ENCODE measurements at places on chromosomes 1 and 21. TPM values are rescaled to one million over a fixed set of nuclear protein-coding genes. Genes with fewer than 3 reads are reported as not detected.
A peak's percentile ranks its signal among the peaks of the same experiment; 100 is the strongest.

- DNase-seq: no peak
These were observed 28.5 kb upstream of the AXDND1 start for GRCh38 chr1:179337288-179337687.

GRCh38 chr1:24173638-24174575, 13.2 kb downstream of the IFNLR1 start:
- no peak for DNase-seq

DNA sequence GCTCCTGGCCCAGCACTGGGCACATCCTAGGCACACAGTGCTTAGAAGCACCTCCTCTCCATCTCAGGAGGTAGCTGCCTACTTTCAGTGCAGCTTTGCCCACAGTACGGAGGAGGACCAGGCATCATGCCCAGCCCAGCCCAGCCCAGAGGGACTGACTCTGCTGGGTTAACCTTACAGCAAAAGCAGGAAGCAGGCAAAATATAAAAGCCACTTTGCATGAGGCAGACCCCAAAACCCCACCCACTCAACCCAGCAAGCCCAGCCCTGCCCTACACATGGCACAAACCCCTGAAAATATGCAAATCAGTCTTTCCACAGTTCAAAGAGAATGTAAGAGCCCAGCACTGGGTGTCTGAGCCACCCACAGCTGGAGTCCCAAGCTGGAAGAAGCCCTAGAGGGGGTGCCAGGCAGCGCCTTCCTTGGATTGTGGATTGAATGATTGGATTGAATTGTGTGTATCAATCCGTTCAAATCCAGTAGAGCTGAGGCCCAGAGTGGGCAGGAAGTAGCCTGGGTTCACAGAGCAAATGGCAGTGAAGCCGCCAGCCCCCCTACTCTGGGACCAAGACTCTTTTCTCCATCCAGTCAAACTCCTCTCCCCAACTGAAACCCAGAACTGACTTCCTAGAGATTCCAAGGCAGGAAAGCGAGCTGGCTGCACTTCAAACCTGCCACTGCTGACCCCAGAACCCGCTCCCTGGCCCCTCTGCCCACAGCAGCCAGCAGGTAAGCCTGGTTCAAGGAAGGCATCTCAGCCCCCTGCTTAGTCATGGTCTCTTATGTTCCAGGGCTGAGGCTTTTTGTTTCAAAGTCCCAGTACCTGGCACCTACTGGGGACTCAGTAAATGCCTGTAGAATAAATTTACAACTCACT, 117.7 kb downstream of the LACTBL1 start:
- DNase-seq: no peak

- peak; percentile 62 for DNase-seq
These were observed 41.3 kb upstream of the BMP8B start for GRCh38 chr1:39829791-39830533.

DNA sequence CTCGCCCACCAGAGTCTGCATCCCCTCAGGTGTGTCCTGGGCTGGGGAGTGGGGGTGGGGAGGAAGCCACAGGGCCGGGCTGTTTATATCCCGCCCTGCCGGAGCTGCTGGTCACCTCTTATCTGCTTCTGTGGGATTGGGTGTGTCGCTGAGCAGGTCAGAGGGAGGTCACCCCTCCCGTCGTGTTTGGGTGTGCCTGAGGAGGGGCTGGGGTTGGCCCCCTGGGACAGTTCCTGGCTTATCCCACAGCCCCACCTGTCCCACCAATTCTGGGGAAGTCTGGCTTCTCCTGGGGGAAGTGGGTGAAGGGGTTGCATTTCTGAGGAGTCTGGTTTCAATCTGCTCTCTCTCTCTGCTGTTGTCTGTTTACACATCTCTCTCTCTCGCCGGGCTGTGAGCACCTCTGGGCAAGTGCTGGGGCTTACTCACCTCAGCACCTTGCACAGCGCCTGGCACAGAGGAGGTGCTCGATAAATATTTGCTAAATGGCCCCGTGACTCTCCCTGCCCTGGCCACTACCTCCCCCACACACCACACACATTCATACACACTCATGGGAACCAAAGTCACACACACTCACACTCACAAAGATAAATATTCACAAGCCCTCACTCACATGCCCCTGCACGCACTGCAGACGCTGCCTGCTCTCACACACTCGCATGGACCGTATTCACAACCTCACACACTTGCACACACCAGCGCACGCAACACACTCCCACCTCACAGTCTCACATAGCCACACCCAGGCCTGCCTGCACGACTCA, 8.3 kb downstream of the ELF3 start:
- peak; percentile 51 for DNase-seq

DNA sequence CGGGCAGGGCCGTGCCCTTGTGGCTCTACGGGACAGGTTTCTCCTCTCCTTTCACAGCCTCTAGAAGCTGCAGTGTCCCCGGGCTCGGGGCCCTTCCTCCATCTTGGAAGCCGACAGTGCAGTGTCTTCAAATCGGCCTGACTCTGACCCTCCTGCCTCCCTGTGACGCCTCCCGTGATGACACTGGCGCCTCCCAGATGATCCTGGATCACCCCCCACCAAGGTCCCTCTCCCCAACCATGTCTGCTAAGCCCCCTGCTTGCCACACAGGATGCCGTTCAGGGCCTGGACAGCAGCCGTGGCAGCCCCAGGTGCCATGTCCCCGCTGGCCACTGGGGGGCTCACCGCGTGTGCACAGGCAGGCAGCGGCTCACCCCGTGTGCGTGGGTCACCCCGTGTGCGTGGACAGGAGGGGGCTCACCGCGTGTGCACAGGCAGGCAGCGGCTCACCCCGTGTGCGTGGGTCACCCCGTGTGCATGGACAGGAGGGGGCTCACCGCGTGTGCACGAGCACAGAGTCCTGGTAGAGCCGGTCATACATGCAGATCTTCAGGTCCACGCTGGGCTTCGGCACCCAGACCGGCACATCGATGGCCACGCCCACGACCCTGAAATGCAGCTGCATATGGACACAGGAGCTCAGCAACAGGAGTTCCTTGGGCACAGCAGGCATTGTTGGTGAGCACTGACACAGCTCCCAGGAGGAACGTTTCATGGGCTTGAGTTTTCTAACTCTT, 24.9 kb upstream of the TMEM52 start:
- peak; percentile 35 for DNase-seq

DNA sequence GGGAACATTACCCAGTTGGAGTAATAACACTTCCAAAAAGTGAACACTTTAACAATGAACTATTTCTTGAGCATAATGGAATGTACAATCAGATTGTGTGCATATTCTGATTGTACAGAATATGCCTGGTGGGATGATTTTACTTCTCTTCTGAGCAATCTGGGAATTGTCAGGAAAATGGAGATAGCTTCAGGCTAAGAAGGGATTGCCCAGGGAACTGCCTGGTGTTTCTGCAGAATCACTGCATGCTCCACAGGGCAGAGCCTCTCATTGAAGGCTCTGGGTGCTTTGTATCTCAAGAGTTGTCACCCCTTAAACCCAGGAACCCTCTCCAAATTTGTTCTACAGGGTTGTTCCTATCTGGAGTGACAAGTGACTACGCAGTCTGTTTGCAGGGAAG, 51.2 kb downstream of the UTP25 start:
- DNase-seq: no peak

DNA sequence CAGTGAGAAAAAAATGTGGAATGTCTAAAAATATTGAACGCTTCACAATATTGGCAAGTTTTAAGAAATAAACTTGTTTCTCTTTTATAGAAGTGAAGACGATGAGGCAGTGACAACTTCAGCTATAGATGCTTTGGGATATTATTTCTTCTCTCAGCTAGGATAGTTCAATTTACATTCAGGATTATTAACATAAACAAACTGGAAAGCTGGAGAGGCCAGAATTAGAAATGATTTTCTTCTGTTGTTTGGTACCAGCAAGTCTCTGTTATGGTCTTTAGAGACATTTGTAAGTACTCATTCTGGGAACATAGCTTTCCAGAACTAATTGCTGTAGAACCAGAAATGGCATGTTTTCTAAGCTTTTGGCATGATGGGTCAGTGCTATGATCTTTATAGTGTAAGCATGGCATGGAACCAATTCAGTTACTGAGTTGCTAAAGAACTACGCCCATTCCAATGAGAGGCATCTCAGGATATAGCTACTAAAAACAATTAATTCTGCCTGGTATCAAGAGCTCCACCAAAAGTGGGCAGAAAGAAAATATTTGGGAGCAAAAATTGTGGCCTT, 599.5 kb upstream of the B3GALT2 start:
- no peak for DNase-seq

DNA sequence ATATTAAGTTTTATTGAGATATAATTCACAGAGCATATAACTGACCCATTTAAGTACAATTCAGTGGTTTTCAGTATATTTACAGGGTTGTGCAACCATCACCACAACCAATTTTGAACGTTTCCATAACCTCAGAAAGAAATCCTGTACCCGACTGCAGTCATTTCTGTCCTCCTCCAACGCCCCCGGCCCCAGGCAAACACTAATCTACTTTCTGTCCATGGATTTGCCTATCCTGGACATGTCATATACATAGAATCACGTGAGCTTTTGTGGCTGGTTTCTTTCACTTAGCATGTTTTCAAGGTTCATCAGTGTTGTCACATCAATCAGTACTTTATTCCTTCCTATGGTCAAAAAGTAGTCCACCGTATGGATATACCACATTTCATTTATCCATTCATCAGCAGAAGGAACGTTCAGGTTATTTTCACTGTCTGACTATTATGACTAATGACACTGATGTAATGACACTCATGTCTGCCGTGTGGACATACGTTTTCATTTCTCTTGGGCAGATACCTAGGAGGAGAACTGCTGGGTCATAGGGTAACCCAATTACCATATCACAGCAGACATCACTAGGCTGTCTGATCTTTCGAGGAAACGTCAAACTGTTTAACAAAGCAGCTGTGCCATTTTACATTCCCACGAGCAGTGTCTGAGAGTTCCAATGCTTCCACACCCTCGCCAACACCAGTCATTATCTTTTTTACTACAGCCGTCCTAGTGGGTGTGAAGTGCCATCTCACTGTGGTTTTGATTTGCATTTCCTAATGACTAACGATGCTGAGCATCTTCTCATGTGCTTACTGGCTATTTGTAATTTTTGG, 30.8 kb downstream of the MRPL37 start:
- DNase-seq: no peak

DNA sequence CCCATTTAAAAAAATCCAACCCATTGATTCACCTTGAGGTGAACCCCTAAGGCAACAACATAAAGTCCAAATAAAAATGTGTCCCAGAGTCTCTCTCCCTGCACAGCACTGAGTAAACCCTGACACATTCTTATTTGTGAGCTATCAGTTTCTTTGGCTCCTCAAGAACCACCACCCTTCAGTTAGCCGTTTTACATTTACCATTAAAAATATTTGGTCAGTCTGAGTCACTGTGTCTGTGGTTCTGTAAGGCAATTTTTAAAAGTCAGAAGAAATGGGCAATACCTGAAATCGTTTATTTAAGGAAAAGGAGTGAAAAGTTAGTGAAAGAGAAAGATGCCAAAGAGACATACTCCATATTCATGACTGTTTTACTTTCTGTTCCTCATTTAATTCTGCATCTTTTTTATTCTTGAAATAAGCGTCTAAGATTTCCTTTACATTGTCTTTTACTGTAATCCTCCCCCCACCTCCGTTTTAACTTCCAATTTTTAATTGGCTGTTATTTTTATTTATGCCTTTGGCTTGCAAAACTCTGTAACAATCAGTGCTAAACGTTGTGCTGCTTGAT, 91.7 kb upstream of the IVNS1ABP start:
- DNase-seq: no peak

GRCh38 chr1:232319072-232319471, 310.9 kb downstream of the SIPA1L2 start:
- DNase-seq: no peak

GRCh38 chr1:185960422-185961321, 226.5 kb downstream of the HMCN1 start:
- peak; percentile 31 for DNase-seq

DNA sequence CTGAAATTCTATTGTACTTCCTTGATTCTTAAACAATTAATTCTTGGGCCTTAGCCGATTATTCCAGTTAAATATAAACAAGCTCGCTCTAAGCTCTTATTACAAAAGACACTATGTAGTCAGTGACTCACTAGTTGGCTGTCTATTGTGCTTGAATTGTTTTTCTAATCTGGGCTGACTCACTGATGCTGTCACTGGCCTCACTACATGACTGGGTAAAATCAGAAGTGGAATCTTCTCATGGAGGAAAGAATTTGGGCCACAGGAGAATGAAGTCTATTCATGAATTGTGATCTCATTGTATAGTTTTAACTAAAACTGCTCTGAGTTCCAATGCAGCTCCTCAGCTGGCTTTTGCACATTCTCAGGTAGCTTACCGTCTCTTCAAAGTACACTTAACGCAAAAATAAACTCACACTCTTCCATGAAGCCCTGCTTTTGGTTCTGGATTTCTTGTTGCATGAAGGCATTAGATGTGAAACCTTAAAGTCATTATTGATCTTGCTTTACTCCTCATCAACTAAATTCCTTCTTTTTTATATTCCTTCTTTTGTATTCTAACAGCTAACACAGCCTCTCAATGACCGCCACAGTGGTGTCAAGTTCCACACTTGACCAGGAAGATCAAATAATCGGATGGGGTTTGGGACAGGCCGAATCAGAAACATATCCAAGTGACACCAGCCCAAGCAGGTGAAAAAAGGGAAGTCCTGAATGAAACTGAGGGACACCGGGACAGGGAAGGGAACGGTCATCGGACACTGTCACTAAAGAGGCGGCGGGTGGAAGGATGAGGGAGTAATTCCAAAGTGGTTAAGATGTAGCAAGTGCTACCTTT, 80.9 kb upstream of the LBR start:
- DNase-seq: peak; percentile 95

DNA sequence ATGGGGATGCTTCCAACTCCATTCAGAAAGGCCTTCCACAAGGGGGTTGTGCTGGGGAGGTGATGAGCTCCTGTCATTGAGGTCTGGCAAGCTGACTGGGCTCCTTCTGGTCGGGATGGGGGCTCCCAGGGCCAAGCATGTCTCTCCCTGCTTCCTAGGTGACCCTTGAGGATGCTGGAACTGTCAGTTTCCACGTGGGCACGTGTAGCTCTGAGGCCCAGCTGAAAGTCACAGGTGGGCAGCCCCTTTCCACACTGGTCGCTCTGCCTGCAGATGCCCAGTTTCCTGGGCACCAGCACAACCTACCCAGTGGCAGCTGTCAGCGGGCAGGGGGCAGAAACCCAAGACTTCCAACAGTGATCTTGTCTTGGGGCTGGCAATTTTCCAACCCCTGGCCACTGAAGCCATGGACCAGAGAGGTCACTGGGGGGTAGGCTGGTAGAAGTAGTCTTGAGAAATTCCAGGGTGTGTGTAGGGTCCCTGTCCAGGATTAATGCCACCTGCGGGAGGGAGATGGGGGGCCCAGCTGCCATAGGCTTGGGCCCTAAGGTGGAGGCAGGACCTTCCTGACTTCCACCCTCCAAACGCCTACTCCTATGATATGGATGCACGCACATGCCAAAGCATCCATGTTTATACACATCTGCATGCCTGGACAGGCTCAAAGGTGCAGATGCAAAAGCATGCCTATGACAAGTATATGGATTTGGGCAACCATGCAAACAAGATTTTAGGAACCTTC, 97.1 kb downstream of the TRIM11 start:
- no peak for DNase-seq

- peak; percentile 83 for DNase-seq
These were observed 563 bp upstream of the NFIA start for GRCh38 chr1:61081686-61082310.

GRCh38 chr1:59124166-59124565, 172.7 kb upstream of the FGGY start:
- DNase-seq: peak; percentile 76

The CA6 gene
- total RNA-seq: not detected

The HNRNPCL4 gene
- not detected for total RNA-seq

The IGSF5 gene
- not detected for total RNA-seq

The TRAF3IP3 gene
- total RNA-seq: not detected

The LCE1C gene
- total RNA-seq: not detected

The ITLN2 gene
- total RNA-seq: not detected

The CORT gene
- total RNA-seq: not detected

The OR2M3 gene
- total RNA-seq: not detected

The C2CD4D gene
- total RNA-seq: not detected

The STX12 gene
- 95.4 TPM for total RNA-seq

The HSD3B1 gene
- total RNA-seq: not detected
